ENCODE measurements at places on chromosomes 11 and 22.

DNA sequence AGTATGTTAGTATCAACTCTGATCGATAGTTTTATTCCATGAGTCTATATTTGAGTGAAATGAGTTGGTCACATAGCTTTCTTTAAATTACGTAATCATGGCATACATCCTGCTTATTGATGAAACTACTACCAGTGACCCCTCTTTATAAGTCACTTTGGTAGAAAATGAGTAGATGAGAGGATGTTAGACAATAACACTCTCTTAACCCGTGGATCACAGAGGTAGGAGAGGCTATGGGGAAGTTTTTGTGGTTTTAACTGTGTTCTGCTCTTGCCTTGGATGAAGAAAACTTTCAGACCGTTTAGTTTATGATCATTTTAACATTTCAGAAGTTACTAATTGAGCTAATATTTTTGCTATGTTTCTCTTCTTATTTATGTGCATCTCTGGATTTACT lies 34.0 kb downstream of the TBCEL start:
- no peak for DNase-seq

- DNase-seq, result no peak
Observed at GRCh38 chr11:10742460-10743208, 8.4 kb upstream of the CTR9 start.

GRCh38 chr11:68803766-68804165 lies 38.0 kb downstream of the CPT1A start:
- DNase-seq, result no peak

GRCh38 chr22:19580291-19580890 lies 56.2 kb upstream of the CLDN5 start:
- no peak for DNase-seq

DNA sequence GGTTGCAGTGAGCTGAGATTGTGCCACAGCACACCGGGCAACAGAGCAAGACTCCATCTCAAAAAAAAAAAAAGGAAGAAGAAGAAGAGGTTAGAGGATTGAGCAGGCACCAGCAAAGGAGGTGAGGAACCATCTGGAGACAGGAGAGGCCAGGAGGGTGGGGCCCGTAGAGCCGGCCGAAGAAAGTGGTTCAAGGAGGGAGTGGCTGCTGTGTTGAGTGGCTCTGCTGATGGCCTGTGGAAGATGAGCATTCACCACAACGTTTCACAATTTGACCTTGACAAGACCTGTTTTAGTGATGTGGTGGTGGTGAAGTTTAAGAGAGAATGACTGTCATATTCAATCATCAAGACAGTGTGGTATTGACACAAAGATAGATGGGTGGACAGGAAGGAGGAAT lies 6.8 kb upstream of the CTSD start:
- DNase-seq, result no peak

DNA sequence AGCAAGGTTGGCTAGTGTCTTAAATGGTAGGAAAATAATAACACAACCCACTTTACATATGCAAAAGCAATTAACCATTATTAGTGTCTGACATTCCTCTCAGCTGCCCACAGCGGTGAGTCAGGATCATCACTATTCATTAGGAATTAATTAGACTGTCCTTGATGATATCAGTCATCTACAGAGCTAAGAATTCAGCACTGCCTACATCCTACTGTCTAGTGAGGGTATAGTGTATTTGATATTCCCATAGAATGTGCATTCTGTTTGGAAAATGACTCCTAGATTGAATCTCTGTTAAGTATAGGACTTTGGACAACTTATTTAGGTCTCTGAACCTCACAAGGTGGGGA lies 82.2 kb downstream of the TEAD1 start:
- DNase-seq, result no peak

All from activated CD4-positive, CD25-positive, alpha-beta regulatory T cell (primary cell).